ENCODE measurements at places on chromosomes 6 and 20.

DNA sequence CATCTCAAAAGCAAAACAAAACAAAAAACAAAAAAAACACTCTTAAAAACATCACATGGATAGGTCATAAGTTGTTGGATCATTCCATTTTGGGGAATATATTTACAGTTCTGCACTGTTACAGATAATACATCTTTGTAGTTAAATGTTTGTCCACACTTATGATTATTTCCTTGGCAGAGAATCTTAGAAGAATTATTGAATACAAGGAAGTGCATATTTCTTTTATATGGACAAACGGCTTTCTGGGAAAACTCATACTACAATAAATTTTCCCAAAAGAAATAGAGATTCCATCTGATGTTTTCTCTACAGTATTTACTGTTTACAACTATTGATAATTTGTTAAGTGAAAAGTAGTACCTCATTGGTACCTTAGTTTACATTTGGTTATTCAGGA is 33.8 kb downstream of the GMPR start:
- DNase-seq, result no peak

- peak; percentile 55 for DNase-seq
Observed at GRCh38 chr20:44400970-44401769, 45.7 kb downstream of the HNF4A start.

GRCh38 chr20:19661717-19662636 is 96.1 kb upstream of the RIN2 start:
- DNase-seq, result peak; percentile 88

- DNase-seq, result peak; percentile 79
Observed at GRCh38 chr6:93423542-93423941, 4.2 kb upstream of the EPHA7 start.

DNA sequence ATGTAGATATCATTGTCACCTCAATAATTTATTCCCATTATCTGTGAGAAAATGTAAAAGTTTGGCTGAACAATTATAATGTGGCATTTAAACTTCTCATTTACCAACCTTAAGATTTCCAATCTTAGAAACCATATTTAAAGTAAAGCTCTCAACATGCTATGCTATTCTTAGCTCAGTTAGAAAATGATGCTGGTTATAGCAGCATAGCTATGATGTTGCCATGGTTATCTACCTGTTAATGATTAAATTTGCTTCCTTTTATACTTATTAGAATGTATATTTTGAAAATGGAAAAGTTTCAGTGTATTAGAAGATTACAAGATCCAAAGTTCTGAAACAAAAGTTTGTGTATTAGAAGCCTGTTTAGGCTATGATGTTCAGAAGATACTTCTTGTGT is 110.1 kb downstream of the GPR63 start:
- DNase-seq, result no peak

DNA sequence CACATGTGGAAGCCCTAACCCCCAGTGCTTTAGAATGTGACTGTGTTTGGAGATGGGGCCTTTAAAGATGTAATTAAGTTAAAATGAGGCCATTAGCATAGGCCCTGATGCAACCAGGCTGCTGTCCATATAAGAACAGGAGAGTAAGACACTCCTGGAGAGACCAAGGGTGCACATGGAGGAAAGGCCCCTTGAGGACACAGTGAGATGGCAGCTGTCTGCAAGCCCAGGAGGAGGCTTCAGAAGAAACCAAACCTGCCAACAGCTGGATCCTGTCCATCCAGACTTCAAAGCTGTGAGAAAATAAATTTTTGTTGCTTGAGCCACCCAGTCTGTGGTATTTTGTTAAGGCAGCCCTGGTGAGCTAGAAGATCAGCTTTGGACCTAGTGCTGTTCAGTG is 16.8 kb upstream of the SNRPB2 start:
- no peak for DNase-seq

DNA sequence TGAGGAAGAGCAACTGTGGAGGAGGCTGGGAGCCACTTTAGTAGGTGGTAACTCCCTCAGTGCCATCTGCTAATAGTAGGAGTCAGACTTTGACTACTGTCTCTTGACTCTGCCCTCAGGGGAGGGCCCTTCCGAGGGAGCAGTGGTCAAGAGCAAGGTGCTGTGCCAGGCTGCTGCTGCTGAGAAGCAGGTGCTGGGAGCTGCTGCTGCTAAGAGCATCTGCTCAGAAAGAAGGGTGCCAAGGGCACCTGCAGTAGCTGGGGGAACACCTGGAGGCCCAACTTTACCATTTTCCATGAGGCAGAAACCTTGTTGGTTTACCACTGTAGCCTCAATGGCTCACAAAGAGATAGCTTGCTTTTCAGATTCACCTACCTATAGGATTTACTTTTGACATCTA is 18.5 kb downstream of the GGTLC1 start:
- no peak for DNase-seq

DNA sequence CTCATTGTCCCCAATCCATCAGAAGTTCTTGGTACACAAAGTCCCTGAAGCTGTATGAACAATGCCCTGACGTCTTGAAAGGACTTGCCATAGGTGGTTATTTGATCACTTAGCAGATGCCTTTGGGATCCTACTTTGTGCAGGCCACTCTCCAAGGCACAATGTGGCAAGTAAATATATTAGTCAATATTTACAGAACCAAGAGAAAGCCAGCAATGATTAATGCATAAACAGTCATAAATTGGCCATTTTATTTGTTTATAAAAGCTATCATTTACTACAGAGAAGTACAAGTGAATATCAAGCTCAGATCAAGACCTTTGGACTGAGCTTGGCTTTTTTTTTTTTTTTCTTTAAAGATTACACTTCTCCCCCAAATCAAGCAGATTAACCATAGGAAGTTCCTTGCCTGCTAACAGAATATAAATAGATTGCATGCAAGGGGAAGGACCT is 161.8 kb downstream of the MTHFD1L start:
- DNase-seq, result no peak

DNA sequence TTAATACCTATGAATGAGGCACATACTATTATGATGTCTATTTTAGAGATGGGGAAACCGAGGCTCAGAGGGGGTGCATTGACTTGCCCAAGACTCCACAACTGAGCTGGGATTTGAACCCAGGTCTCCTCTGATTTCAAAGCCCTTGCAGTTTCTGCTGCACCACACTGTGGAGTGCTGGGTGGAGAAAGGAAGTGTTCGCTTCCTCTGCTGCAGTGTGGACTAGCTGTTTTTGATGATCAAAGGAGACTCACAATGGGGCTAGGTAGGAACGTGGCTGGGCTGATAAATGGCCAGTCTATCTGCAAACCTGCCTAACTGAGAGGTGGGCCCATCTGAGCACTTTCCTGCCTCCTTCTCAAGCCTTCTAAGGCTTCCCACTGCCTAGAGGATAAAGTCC is 87.2 kb downstream of the CD40 start:
- DNase-seq, result no peak

GRCh38 chr6:5981126-5982026 is 25.3 kb downstream of the NRN1 start:
- no peak for DNase-seq

GRCh38 chr6:29557320-29557719 is 2.2 kb downstream of the UBD start:
- DNase-seq, result no peak

DNA sequence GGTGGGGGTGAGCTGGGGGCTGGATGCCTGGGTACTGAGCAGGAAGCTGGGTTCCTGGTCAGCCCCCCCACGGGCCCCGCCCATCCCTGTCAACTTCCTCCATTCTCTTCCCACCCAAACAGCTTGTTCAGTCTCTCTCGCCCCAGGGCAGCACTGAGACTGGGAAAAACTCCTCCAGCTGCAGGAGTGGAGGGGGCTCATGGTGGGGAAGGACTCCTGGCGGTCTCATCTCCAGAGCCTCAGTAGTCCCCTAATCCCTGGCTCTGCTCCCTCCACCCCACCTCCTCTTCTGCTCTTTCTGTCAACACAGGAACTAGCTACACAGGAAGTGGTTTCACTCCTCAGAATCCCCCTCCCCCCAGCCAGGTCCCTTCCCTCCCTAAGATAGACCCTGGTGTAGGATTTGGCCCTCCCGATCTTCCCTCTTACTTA is at the start of gene GPSM3:
TSS of gene GPSM3 (minus strand) at position 36 of the 432 bp plus-strand sequence. CDS start 130 bp downstream, outside the sequence.
- DNase-seq, result peak; percentile 68

- DNase-seq, result peak; percentile 82
Observed at GRCh38 chr20:47315339-47316056, 41.0 kb downstream of the ZMYND8 start.

DNA sequence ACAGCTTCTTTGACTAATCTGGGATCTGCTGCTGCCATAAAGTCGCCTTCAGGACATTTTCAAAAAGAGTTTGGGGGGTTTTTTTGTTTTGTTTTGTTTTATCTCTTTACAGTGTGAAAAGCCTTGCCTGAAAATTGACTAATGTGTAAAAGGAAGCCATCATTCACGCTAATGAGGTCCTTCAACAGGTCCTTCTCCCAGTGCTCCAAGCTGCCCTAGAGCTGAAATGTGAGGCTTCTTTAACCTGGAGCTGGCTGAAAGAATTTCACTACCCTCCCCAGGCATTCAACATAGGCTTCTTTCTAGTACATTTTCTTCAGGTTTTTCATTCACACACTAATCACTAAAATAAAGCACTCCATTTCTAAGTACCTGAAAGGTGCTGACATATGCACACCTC is 145.1 kb upstream of the PRDM1 start:
- DNase-seq, result no peak

- no peak for DNase-seq
Observed at GRCh38 chr6:139853302-139853992, 479.0 kb upstream of the CITED2 start.

- no peak for DNase-seq
Observed at GRCh38 chr6:136843210-136843609, 20.8 kb downstream of the PEX7 start.

DNA sequence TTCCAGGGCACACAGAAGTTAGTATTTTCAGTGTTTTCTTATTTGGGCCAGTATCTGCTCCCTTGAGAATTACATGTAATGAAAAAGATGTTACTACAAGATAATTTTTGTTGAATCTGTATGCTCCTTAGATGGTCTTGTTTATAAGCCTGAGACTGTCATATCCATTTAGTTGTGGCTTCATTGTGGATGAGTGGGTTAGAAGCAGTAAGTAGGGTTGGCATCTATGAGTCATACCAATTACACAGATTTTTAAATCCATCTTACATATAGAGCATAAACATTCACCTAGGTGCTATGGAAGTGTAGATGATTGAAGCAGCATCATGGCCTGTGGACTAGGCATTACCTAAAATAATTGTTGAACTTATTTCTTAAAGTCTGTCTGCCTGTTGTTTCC is 13.5 kb upstream of the BAG2 start:
- no peak for DNase-seq

GRCh38 chr6:111911428-111911827 is 38.2 kb upstream of the FYN start:
- no peak for DNase-seq

DNA sequence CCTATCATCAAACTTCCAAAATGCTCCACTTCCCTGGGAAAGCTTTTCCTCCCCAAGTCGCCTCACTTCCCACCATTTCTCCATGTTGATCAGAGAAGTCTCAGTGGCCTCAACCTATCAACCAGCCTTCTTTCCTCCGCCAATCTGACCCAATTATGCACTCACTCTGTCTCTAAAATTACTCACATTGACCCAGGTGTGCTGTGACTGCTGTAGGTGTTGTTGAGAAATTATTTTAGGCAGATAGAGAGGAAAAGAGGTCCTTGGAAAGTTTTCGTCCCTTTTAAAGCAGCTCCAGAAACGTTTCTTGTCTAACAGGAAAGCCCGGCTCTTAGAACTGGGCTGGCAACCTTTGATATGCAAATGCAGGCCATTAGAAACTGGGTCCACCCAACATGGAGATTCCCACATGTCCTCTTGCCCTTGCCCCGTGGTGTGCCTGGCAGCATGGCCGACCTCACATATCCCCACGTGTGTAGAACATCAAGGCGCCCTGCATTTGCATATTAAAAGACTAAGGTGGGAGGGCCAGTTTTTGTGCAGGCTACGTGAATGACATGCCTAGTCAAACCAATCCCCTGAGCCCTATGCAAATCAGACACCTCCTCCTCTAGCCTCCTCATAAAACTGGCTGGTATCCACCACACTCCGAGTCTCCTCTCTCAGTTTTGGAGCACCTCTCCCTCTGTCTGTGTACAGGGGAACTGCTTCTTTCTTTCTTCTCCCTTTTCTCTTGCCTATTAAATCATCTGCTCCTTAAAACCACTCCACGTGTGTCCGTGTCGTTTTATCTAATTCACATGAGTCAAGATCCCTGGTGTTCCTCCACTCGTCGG is 12.9 kb downstream of the IPCEF1 start:
- DNase-seq, result peak; percentile 90

DNA sequence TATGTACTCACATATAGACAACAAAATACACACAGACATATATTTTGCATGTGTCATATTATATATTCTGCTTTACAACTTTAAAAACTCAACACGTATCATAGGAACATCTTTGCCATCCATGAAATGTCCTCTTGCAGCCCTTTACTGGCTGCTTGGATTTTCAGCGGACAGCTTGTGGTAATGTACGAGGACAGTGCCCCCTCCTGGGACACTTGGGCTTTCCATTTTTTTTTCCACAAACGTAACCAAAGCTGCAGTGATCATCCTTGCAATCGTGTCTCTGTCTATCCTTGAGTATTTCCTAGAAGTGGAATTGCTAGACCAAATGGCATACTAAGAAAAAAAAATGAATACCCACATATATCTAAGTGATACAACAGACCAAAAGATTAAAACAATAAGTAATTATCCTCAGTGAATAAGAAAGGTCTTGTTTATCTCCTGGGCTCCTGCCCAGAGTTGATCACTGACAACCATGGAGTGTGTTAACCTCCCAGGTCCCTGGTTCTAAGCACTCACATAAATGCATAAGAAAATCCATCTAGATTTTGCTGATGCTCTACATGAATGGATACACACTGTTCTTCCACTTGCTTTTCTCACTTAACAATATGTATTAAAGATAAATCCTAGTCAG is 18.1 kb downstream of the BPI start:
- peak; percentile 78 for DNase-seq

GRCh38 chr20:46640536-46641311 is 10.5 kb downstream of the SLC13A3 start:
- DNase-seq, result no peak

- DNase-seq, result no peak
Observed at GRCh38 chr6:44104481-44105021, 22.7 kb downstream of the MRPL14 start.

GRCh38 chr6:129748901-129749748 is 39.1 kb upstream of the ARHGAP18 start:
- no peak for DNase-seq

DNA sequence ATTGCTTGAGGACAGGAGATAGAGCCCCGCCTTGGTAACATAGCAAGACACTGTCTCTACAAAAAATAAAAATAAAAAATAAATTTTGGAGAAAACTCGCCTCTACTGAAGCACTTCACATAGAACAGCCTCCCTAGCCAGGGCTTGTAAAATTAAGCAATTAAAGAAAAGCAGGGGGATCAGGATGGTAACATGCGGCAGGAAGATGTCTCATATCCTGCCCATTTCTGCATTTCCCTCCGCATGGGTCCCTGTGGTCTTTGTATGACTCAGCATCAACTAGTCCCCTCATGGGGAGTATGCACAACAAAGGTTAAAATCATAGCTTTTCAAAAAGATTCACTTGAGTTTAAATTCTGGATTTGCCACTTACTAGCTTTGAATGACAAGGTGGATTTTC is 379.0 kb downstream of the EPHA7 start:
- no peak for DNase-seq

- DNase-seq, result no peak
Observed at GRCh38 chr6:26092443-26092842, 5.2 kb downstream of the HFE start.

GRCh38 chr6:3426927-3427686 is 29.7 kb downstream of the SLC22A23 start:
- DNase-seq, result peak; percentile 50

- no peak for DNase-seq
Observed at GRCh38 chr6:45532721-45533210, 155.0 kb upstream of the SUPT3H start.
